Fibroblast of pulmonary artery (primary cell): ENCODE measurements at places on chromosomes 1 and 21.
A peak's percentile ranks its signal among the peaks of the same experiment; 100 is the strongest.

DNA sequence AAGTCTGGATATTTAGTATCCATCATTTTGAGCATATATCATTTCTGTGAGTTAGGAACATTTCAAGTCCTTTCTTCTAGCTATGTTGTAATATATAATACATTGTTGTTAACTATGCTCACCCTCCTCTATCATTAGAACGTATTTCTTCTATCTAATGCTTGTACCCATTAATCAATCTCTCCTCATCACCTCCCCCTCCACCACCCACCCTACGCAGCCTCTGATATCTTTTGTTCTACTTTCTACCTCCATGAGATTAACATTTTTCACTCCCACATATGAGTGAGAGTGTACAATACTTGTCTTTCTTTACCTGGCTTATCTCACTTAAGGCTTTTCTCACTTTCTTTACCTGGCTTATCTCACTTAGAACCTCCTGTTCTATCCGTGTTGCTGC lies 156.2 kb downstream of the FMN2 start:
- no peak for DNase-seq

DNA sequence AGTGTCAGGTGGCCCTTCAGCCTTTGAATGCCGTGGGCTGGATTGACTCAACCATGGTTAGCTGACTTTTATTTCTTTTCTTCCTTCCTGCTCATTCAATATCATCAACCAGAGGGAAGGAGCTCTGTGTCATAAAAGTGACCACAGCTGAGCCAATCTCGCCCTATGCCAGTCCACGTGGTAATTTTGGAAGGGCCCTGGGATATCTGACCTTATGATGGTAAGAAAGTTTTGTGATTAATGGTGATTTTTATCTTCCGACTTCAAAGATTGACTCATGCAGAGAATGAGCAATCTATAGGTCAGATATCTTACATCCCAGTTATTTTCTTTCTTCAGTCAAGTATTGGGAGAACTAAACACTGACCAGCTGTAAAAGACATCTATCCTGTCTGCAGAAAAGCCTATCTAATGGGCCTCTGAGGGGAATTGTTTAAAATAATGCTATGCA lies 170.3 kb downstream of the ZC3H11B start:
- no peak for DNase-seq

DNA sequence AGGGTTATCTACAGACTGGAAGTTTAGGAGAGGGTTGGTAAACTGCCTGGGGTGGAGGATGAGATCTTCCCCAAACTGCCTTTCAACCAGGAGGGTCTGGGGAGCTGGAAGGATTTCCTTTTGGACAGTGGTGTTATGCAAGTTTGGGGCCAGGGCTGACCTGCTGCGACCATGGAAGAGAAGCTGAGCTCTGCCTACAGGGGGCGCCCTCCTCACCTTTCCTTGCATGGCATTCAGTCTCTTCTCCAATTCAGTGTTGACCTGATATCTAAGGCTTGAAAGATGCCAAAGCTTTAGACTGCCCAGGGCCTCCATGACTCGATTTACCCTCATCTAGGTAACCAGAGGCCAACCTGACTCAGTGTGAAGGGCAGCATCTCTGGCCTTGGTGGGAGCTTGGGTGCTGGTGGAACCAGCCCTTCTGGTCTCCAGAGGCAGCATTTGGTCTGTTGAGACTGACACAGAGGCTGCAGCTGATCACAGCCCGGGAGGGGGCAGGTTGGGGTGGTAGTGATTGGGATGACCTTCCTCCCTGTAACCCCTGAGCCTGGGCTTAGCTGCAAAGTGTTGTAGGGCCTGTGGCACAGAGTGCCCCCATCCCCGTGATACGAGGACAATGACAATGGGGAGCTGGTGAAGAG lies 170.0 kb downstream of the GRIK3 start:
- no peak for DNase-seq

DNA sequence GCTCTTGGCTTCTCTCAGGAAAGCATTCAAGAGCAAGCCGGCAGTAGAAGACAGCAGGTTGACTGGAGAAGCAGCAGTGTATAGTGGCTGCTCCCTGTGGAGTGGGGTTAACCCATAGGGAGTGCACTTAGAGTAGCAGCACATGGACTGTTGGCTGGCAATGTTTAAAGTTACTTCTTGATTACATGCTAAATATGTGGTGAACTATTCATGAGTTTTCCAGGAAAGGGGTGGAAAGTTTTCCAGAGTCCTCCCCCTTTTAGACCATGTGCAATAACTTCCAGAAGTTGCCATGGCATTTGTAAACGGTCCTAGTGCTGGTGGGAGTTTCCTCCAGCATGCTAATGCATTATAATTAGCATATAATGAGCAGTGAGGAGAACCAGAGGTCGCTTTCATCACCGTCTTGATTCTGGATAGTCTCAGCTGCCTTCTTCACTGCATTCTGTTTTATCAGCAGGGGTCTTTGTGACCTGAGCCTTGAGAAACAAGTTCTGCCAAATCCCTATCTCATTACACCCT lies 131.8 kb downstream of the CCDC185 start:
- no peak for DNase-seq

- peak; percentile 92 for DNase-seq
Measured at GRCh38 chr1:15680561-15681348, 3.4 kb upstream of the PLEKHM2 start.

GRCh38 chr1:18182398-18183160 lies 75.0 kb downstream of the IGSF21 start:
- DNase-seq, result no peak

- DNase-seq, result no peak
Measured at GRCh38 chr1:19466112-19466561, 19.2 kb downstream of the CAPZB start.

- DNase-seq, result no peak
Measured at GRCh38 chr21:31592963-31593560, 66.4 kb upstream of the SOD1 start.

DNA sequence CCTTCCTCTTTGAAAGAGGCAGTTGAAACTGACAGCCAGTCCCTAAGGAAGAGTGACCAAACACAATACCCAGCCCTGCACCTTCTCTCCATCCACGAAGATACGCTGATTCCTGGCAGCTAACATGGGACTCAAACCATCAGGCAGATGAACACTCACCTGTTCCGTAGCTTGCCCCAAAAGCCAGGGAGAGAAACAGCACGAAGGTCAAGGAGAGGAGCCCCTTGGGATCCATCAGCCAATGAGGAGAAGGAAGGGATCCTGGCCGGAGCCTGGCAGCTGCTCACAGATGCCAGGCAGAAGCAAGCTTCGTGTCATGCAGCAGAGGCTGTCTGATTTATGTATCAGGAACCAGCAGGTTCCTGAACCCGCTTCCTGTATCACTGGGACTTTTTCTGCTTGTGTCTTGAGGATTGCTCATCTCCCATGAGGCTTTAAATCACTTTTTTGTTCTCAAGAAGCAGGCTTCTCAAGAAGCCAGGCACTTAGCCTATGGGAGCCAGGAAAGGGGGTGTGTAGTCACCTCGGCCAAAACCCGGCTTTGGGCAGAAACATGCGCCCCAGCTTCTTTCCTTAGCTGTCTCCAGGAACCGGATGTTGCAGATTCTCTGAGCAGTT lies at the start of gene SLAMF1:
SLAMF1 (minus strand) TSS at position 334 of the 618 bp plus-strand sequence; CDS start at position 235, 99 bp downstream.
- DNase-seq, result no peak

GRCh38 chr1:29839726-29840125 lies 603.4 kb downstream of the PTPRU start:
- no peak for DNase-seq
